ENCODE measurements at places on chromosomes 3 and 15.

- DNase-seq, result no peak
Observed at GRCh38 chr3:243356-243725, 46.8 kb downstream of the CHL1 start.

DNA sequence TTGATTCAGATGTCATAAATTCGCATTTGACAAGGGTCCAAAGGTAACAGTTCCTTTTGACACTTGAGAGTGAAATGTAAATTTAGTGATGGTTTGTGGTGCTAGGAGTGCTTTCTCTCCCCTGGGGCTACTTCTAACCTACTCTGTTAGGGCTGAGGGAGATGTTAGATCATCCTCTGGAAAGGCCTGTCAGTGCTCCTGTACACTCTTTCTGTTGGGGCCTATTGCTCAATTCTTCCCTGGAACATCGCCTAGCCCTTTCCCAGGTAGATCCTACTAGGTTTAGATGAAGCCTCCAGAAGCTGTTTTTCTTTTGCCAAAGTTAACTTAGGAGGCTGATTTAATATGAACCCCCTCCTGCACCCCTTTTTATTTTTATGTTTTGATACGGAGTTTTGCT is 1.4 kb downstream of the PCCB start:
- DNase-seq, result no peak

DNA sequence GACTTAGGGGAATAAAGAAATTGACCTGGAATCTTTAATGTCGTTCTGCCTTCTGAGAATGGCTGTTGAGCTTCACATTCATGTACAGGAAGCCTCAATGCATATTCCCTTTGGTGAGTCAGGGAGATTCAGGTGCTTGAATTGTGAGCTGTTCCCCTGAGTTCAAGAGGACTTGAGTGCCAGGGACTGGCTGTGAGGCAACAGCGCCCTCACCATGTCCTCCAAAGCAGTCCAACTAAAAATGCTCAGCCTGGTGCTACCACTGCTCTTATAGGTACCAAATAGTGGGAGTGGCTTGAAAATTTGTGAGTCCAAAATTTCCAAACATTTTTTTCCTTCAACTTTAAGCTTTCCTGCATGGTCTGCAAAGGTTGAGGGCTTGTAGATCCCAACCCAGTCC is 54.1 kb downstream of the LEO1 start:
- DNase-seq, result no peak

DNA sequence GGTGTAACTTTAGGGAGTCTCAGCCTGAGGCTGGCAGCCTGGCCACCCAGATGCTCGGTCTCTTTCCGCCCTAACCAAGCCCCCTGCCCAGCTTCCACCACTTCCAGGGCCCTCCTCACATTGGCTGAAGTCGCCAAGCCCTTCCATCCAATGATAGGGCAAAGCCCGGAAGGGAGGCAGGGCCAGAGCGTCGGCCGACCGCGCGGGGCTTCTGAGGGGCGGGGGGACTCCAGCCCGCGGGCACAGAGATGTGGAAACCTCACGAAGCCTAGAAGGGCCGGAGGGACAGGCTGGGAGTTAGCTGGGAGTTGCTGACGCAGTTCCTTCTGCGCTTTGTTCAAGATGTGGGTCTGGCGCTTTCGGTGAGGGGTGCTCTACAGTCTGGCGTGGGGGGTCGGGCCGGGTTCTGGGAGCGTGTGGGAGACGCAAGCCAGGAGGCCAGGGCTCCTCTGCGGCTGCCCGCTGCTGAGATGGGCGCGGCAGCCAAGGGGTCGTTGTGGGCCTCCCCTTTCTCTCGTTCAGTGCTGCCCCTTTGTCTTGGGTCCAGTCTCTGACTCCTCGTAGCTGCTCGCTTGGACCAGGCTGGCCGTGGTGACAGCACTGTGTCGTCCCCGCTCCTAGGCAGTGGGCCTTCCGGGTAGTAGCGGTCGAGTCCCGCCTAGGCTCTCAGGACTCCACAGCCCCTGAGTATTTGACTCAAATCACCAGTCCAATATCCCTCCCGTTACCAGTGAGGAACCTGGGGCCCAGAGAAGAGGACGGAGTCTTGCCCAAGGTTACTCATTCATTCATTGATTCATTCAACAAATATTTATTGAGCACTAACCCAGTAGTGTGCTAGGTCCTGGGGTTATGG is at the start of gene ZNF660:
TSS of gene ZNF660 (plus strand) at position 319 of the 856 bp plus-strand sequence. CDS start 9,230 bp downstream, outside the sequence.
- no peak for DNase-seq

DNA sequence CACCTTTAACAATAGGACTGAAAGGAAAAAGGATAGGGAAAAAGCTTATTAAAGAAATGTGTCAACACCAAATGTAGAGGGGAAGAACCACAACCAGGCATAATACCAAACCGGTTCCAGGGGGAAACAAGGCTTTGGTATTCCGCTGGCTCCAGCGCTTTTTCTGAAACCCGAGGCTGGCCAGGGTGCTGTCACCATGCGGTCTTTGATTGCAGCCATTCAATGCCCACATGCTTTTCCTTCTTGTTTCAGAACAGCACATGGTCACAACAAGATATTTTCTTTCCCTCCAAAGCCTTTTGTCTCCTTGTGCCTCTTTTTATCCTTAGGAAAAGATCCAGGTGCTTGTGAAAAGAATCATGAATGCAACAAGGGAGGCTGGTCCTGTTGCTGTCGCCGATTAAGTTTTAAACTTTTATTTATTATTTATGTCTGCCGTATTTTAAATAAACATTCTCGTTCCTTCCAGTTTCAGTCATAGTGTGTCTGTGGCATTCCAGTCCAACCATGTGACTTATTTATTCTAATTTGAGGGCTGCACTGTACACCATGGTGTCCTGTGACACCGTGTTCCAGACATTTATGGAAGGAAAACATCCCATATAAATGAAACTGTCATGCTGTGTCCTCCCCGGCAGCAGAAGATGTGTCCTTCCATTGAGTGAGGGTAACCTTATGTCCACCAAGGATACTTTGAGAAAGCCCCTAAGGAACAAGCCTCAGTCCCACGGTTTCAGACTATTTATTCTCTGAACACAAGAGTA is 41.1 kb downstream of the CCK start:
- DNase-seq, result no peak

DNA sequence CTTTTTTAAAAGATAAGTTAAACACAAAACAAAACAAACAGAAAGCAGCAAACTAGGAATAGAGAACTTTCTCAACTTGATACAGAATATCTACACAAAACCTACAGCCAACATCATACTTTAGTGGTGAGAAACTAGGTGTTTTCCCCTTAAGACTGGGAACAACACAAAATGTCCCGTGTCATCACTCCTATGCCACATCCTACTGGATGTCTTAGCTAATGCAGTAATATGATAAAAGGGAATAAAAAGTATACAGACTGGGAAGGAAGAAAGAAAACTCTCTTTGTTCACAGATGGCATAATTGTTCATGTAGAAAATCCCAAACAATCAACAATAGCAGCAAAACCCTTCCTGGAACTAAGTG is 45.9 kb downstream of the TMEM45A start:
- DNase-seq, result no peak

- DNase-seq, result no peak
Observed at GRCh38 chr15:92664178-92664900, 8.8 kb upstream of the FAM174B start.

DNA sequence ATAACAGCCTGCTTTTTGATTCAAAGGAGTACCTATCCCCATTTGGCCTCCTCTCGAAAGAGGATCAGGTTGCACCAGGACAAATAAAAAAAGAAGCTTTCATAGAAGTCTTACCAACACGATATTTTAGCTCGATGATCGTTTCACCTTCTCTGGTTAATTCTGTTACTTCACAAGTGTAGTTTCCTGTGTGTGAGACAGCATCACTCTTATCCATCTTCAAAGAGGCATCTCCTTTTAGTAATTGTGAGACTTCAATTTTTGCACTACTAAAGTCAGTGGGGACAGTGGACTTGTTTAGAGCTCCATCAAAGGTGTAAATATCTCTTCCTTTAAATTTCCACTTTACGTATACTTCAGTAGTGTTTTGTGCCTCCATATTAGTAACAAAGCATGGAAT is 11.0 kb downstream of the CD47 start:
- no peak for DNase-seq

GRCh38 chr3:59843821-59844220 is 794.0 kb upstream of the CFAP20DC start:
- no peak for DNase-seq
